ENCODE measurements at places on chromosomes 3 and 15. TPM values are rescaled to one million over a fixed set of nuclear protein-coding genes. Genes with fewer than 3 reads are reported as not detected.

DNA sequence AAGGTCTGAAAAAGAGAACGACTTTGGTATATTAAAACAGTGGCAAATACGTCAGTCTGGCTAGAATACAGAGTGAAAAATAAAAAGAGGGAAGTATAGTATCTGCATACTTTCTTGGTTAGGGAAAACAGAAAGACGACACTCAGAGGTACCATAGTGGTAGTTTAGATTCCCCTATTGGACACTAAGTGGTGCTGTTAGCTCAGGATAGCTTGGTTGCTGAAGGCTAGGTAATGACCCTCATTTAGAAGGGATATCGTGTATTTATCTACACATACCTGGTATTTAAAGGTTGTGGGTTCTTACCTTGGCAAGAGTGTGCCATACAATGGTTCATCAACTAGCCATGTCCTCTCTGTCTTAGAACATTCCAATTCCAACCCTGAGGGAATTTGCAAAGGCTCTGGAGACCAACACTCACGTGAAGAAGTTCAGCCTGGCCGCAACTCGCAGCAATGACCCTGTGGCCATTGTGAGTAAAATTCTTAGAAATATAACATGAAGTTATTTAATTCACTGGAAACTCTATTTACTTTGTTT, 31.0 kb downstream of the TMOD2 start:
- DNase-seq: no peak

ITIH1 gene
- total RNA-seq: not detected

CD47 gene
- total RNA-seq: 90.1 TPM

RPP25 gene
- total RNA-seq: 3.8 TPM

SLC28A1 gene
- not detected for total RNA-seq

SERINC4 gene
- total RNA-seq: not detected

DNA sequence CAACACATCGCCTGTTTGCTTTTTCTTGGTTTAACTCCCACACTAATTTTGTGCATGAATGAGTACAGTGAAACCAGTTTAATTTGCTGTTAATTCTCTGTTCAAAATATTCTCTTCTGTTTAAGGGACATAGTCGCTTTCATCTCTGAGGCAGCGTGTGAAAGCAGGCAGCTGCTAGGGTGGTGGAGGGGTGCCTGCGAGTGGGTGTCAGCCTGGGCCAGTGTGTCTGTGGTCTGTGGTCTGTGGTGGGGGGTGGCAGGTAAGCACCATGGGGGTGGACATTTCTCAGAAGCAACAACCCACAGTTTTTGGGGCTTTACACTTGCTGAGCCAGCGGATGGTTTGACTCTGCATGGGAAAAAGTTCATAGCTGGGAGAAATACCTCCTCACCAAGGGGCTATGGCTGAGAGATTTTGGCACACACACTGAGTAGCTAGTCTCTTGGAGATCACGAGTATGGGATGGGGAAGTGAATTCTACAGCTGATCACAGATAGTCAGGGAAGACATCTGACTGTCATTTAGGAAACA, 109.2 kb downstream of the EPHB1 start:
- DNase-seq: no peak

PDE12 gene
- total RNA-seq: 23.3 TPM

DNA sequence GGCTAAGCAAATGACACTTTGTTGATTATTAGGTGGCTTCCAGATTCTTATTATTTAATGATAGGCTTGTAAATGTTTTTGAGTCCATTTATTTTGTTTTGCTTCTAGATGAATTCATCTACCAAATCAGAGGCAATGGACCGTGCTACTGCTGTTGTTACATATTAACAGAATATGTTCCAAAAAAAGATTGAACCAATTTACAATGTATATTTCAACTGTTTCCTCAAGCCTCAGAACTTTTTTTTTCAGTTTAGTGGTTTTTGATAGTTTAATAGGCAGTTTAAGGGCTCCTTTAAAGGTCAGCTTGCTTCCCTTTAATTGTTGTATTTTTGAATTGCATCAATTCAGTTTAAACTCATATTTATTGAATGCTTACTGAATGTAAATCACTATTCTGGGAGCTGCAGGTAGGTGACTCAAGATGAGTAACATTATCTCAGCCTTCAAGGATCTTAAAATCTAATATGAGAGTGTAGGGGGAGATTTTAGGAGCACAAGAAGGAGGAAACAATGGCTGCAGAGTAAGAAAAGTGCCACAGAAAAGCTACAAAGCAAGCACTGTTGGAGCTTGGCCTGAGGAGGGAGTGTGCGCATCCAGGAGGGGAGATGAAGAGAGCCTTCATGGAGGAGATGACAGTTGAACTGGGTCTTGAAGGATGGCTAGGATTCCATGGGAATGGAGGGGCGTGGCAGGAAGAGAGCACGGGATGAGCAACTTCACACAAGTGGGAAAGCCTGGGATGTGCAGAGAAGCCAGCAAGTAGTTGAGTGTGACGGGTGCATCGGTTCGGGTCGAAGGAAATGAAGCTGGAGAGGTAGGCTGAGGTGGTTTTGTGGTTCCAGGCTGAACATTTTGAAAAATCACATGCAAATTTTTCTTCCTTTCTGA, 14.7 kb downstream of the MAP2K1 start:
- no peak for DNase-seq

GRCh38 chr3:6821411-6821810, 39.5 kb upstream of the GRM7 start:
- no peak for DNase-seq

DNA sequence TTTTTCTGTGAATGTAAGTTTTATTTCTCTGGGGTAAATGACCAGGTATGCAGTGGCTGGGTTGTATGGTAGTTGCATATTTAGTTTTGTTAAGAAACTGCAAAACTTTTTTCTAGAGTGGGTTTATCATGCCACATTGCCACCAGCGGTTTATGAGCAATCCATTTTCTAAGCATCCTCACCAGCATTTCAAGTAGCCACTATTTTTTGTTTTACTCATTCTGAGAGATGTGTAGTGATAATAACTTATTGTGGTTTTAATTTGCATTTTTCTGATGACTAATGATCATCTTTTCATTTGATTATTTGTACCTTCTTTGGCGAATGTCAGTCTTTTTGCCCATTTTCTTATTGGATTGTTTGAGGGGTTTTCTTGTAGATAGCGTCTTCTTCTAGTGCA, 56.2 kb downstream of the SPRED1 start:
- no peak for DNase-seq

GRCh38 chr3:83842511-83842910, 1116.3 kb upstream of the CADM2 start:
- DNase-seq: no peak

GRCh38 chr3:5389057-5389456, 201.6 kb downstream of the EDEM1 start:
- DNase-seq: peak; percentile 60

PLA2G4D gene
- total RNA-seq: 1.5 TPM

DNA sequence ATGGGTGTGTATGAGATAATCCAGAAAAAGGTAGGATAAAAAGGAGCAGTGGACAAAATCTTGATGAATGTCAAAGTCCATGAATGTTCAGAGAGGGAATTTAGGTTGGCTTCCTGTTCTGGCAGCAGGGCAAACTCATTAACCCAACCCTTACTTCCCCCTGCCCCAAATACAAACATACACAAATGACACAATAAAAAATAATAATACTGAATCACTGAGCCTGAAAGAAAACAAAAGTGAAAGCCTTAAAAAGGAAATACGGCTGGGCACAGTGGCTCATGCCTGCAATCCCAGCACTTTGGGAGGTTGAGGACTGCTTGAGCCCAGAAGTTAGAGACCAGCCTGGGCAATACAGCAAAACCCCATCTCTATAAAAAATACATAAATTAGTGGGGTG, 62.9 kb downstream of the GPR176 start:
- no peak for DNase-seq

- DNase-seq: no peak
Measured at GRCh38 chr3:14552041-14552648, 12.0 kb upstream of the GRIP2 start.

GRCh38 chr15:50970524-50970923, 62.0 kb downstream of the AP4E1 start:
- DNase-seq: no peak

ISLR gene
- 70.7 TPM for total RNA-seq

KLHL6 gene
- total RNA-seq: 1.2 TPM

CORO2B gene
- total RNA-seq: 0.50 TPM

DNA sequence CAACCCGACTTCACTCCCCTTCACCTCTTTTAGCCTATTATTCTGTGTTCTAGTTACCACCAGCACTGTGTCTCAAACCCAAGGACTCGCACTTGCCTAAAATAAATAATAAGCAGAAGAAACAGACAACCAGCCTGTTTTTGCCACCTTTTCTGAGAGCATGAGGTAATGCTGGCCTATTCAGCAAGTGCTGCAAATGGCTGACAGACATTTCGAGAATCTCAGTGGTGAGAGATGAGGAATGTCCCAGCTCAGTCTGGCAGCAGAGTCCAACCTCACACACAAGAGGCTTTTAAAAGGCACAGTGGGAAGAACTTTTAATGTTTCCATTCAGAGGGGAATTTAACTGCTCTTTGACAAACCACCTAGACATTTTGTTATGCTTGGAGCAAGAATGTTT, 143.3 kb upstream of the GMNC start:
- DNase-seq: no peak

PP2D1 gene
- not detected for total RNA-seq

MB21D2 gene
- total RNA-seq: 20.4 TPM

- no peak for DNase-seq
Measured at GRCh38 chr15:57442335-57442734, 66.0 kb downstream of the CGNL1 start.

- no peak for DNase-seq
Measured at GRCh38 chr15:75791337-75791713, 51.9 kb upstream of the UBE2Q2 start.

DNA sequence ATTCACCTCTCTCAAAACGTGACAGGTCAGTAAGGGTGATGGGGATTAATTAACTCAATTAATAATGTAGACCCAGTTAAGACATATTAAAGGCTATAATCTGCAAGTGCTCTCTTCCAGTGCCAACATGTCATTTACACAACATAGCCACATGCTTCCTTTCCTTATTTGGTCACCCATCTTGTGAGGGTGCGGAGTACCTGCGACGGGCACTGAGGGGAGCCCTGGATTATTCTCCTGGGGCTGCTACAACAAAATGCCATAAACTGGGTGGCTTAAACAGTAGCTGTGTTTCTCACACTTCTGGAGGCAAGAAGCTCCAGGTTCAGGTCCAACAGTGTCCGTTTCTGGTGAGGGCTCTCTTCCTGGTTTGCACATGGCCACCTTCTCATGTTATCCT, 157.4 kb upstream of the LRTM1 start:
- DNase-seq: no peak

DNA sequence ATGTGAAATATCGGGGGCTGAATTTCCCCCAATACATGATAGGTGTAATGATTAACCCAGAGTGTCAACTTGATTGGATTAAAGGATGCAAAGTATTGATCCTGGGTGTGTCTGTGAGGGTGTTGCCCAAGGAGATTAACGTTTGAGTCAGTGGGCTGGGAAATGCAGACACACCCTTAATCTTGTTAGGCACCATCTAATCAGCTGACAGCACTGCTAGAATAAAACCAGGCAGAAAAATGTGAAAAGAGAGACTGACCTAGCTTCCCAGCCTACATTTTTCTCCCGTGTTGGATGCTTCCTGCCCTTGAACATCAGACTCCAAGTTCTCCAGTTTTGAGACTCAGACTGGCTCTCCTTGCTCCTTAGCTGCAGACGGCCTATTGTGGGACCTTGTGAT, 247.8 kb downstream of the OTOL1 start:
- no peak for DNase-seq

DNA sequence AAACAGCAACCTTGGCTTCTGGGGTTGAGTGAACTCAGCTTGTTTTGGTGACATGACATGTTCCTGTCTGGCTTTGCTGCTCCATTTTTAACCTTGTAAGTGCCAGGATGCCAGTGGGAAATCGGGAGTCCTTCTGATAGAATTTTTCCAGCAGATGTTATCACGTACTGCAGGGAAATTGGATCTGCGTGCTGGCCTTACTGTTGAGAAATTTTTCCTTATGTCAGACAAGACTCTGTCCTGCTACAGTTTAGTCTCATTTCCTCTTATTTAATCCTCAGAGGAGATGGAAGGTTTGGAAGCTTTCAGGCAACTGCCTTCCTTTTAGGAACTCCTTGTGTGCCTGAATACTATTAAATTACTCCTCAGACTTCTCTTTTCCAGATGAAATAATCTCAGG, 80.6 kb downstream of the PGPEP1L start:
- no peak for DNase-seq

CISH gene
- total RNA-seq: 7.6 TPM

SEMA4B gene
- total RNA-seq: 96.1 TPM

- DNase-seq: no peak
Measured at GRCh38 chr3:13687517-13687943, 138.6 kb downstream of the FBLN2 start.

GRCh38 chr3:107969525-107969924, 121.3 kb downstream of the CD47 start:
- DNase-seq: no peak

DNA sequence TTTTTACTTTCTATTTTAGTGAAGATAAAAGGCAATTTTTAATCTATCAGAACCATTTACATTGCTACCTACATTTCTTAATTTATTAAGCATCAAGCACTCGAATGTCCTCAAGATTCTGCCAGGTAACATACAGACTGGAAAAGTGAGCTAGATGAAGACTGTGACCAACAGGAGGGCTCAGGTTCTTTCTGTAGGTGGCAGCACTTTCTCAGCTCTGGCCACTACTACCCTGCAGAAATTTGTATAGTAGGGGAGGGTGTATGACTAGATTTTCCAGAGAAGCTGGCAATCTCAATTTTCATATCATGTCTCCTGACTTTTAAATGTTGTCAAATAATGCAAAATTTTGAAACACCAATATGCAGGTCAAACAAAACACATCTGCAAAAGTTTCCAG, 165.0 kb upstream of the SUCLG2 start:
- no peak for DNase-seq

DNA sequence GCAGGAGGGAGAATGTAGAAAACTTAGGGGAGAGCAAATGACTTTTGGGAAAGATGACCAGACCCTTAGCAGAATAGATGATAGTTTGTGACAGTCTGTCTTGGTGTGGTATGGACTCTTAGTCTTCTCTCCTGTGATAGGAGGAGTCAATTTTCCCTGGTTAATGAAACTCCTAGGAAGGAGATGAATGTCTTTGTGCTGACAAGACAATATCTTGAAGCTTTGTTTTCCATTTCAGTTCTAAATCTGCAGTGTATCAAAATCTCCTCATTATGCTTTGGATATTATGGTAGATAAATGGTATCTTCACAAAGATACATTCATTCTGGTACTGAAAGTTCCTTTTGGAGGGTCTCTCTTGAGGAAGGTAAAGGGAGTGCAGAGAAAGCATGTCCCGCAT, 77.8 kb upstream of the ZNF717 start:
- DNase-seq: no peak

GRCh38 chr15:42392309-42393024, 33.2 kb downstream of the CAPN3 start:
- no peak for DNase-seq

DNA sequence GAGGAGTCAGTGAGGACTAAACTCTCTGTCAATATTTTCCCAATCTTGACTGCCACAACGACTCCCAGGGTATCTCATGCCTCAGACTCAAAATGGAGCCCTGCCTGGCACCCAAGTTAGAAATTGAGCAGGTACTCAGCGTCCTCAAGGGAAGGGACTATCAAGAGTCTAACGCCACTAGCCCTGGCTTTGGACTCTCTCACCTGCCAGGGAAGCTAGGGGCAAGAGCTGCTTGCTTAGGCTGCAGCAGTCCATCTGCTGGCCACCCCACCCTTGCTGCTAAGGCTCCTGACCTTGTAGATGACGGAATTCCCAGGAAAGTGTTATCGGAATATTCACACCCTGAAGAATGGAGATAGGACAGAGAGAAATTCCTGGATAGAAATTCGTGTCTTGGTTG, 33.0 kb downstream of the ZIC4 start:
- no peak for DNase-seq

Data from prostate gland (tissue), 2 donors.